ENCODE measurements at places on chromosomes 2 and 18.

- no peak for DNase-seq
These were observed 221.3 kb downstream of the BCL2 start for GRCh38 chr18:63098018-63098981.

- DNase-seq, result no peak
These were observed 53.5 kb upstream of the ASAP2 start for GRCh38 chr2:9152975-9153642.

DNA sequence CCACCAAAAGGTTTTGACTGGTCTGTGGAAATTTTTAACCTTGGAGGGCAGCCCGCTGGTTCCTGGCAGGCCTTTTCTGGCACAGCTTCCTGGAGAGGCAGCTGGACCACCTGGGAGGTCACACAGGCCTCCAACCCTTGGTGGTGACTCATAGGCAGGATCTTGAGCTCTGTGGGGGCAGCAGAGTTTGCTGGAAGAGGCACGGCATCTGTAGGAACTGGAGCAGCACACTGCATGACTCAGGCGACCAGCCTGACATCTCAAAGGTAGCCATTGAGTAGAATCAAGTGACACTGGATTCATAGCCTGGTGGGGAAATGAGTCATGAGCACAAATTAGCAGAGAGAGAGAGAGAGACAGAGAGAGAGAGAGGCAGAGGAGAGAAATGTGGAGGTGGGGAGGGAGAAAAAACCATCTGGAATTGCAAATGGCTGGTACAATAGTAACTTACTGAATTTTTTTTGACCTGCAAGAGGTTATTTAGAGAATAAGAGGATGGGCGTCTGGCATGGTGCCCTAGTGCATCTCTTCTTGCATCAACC is 57.4 kb downstream of the TRPM8 start:
- DNase-seq, result no peak

DNA sequence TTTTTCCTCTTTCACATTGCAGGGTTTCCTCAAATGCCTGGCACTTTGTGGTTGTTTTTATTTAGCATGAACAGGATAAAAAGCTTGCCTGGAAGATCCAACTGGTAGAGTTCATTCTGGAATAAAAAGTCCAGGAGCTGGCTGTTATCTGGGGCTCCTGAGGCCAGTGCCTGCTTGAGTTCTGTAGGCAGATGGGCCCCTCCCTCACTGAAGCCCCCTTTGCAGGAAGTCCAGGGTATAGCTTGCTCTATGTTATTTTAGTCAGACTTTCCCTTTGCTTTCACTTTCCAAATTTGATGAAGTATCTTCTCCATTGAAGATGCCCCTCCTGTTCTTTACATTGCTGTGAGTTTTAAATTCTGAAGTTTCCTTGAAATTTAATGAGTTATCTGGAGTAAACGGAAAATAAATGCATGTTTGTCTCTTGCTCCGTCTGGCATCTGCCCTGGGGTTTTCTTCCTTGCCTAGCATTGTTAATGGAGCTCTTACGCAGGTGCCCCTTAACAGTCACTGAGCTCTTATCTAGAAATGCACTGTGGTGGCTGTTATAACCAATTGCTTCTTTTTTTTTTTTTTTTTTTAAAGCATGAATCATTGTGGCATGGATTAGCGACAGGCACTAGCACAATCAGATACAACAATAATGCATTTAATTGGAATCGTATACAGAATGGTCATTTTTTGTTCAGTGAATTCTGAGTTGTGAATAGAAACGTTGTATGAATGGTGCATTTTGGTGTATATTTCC is 27.0 kb upstream of the LPIN1 start:
- DNase-seq, result no peak

DNA sequence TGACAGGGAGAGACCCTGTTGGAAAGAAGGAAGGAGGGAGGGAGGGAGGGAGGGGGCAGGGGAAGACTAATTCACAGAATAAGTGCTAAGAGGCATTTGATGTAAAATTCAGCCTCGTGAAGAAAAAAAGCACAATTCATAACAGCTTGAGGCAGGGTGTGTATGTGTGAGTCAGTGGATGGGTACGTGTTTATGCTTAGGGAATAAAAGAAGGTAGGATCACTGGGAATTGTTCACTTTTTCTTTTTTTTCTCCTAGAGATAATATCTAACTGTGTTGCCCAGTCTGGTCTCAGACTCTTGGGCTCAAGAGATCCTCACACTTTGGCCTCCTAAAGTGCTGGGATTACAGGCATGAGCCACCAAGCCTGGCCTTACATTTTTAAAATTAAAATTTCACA is 39.2 kb downstream of the WDR33 start:
- DNase-seq, result no peak

GRCh38 chr18:63169853-63170252 is 149.7 kb downstream of the BCL2 start:
- DNase-seq, result no peak

- DNase-seq, result no peak
These were observed 29.8 kb downstream of the GPR39 start for GRCh38 chr2:132446444-132446843.

DNA sequence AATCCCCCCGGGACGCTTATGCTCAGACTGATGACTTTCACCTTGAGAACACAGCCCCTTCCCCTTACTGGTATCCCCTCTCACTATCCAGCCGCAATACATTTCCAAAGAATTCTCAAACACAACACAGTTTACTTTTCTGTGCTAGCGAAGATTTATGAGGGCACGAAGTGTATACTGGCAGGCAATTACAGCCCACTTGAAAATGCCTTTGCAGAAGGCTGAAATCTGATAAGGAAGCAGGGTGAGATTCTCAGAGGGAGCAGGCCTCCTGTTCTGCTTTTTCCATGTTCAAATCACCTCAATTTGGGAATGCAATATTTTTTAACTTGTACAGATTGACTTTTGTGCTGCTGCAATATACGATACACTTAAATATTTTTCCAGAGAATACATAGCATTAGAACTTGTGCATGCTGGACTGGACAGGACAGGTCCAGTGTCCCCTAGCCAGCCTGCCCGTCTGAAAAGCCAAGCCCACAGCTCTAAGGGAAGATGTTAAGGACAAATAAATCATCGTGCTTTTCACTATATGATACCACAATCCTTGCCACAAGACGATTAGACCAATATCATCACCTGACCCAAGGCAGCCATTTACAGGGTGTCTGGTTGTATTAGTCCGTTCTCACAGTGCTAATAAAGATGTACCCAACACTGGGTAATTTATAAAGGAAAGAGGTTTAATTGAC is 262.1 kb downstream of the EPHA4 start:
- no peak for DNase-seq

- no peak for DNase-seq
These were observed 115.8 kb upstream of the ALKAL2 start for GRCh38 chr2:403682-404081.

- DNase-seq, result no peak
These were observed 30.8 kb upstream of the ZNF396 start for GRCh38 chr18:35407871-35408481.

Measured in progenitor cell of endocrine pancreas (in vitro differentiated cells).